ENCODE measurements at places on chromosomes 4 and X.
A peak's percentile ranks its signal among the peaks of the same experiment; 100 is the strongest.

DNA sequence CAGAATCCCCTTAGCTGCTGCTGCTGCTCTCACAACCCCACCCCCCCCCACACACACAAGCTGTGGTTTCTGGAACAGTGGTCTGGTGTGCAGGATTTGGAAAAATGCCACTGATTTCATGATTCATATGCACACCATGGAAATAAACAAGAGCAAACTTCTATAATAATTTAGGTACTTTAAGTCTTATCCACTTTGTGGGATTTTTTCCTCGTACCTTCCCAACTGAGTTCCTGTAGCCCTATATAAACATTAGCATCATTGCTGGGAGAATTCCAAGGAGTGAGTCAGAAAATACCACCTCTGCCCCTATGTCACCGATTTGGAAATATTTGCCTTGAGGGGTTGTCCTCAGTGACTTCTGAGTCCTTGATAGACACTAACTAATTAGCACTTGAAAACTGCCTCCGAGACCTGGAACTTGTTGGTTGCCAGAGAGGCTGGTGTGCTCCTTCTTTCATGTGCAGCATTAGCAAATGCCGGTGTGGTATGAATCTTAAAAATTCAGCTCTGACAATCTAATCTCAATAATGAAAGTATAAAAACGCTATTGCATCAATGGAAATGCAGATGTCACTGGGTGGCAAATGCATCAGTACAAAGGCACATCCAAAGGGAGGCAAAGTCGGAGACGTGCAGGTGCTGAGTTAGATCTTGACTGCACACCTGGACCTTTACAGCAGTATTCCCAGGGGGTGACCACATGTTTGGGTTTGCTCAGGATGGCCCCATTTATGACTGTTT, 61.8 kb downstream of the CPE start:
- DNase-seq = no peak

DNA sequence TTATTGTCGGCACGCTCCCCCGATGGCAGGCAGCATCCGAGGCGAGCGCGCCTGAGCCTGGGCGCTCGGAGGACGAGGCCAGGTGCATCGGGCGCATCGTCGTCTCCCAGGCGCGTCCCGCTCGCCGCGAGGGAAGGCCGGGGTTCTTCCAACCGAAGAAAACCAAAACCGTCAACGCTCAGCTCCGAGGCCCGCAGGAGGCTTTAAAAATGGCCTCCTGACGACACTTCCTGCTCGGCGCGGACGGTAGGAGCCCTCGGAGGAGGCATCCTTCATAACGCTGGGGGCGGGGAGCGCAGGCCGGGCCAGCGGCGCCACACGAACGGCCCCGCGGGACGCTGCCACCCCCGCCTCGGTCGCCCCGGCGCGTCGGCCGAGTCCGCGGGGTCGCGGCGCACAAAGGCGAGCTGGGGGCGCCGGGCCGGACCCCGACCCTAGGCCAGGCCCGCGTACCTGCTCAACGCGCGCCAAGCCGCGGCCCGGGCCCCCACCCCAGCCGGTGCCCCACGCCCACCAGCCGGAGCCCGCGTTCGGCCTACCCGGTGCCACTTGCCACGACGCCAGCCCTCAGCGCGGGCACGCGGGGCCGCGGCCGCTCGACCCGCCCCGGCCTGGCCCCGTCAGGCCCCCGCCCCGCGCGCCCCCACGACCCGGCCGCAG, 501 bp downstream of the ZNF518B start:
- peak; percentile 77 for DNase-seq

DNA sequence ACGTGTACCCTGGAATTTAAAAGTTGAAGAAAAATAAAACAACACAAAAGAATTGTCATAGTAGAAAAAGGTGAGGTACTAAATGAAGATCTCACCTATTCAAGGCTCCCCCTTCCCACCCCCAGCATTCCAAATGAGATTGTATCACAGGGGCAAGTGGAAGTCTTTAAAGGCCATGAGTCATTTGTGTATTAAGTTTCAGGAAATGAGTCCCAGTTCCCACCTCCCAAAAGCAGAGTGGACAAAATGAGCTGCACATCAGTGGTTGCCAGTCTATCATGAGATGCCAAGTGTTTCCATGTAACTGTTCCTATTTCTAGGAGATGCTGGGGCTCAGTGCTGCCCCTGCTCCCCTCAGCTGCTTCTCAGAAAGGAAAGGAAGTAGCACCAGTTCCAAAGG, 20.1 kb downstream of the ARHGEF9 start:
- DNase-seq = no peak

DNA sequence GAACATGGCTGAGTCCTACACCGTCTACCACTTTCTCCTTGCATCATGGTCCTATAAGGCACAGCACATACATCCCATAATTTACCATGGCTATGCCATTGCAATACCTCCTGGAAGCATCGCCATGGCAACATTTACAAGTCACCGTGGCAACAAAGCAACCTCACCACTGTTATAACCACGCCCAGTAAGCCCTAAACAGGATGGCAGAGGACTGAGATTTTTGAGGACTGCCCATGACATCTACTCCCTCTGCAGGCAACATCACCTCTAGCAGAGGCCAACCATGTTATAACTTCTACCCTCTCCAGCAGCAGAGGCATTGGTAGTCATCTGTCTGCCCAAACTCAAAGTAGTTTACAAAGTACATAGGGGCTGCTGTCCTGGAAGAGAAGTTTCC, 29.7 kb downstream of the BCOR start:
- no peak for DNase-seq

DNA sequence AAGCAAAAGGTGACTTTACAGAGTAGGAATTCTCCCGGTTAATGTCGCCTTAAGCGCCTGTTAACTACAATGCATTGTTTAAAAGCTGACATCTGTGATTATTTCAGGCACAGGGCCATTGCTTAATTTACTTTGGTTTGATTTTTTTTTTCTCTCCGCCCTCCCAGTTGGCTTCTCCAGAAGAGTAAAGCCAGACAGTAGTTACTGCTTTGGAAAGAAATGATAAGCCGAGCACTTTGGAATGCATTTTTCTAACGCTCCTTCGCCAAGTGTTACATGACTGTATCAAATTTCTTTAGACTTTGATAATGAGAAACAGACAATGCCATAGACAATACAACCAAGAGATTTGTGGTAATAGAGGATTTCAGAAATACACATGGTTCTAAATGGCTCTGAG, 383.0 kb upstream of the TENM3 start:
- DNase-seq = no peak

DNA sequence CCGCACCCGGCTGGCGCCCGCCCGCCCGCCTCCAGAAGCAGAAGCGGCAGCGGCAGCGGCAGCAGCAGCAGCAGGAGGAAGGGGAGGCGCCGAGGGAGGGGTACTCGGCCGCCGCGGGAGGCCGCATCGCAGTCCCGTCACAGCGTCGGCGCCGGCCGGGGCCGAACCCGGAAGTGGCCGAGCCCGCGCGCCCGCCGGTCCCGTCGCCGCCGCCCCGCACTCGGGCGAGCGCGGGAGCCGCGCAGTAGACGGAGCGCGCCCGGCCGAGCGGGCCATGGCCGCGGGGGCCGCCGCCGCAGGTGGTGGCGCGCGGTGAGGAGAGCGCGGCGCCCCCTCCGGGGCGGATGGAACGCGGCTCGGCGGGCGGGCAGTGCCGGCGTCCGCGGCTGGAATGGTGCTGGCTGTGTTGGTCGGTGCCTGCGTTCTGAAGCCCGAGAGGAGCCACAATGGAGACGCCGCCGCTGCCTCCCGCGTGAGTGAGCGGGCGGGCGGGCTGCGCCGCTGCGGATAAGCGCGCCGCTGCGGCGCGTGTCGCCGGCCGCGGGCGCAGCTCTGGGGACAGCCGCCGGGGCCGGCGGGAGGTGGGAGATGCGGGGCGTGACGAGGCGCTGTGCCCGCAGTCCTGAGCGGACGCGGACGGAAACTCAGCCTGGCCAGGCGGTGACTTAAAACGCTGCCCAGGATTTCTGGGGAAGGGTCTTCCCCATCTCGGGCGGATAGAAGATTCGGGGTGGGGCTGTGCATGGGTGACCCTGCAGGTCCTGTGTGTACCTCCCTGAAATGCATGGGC, at the start of gene KLHL2:
Gene KLHL2, plus strand, starts transcription at position 131 of the 790 bp plus-strand sequence. Its CDS starts 316 bp downstream, at position 447.
- DNase-seq = peak; percentile 81

DNA sequence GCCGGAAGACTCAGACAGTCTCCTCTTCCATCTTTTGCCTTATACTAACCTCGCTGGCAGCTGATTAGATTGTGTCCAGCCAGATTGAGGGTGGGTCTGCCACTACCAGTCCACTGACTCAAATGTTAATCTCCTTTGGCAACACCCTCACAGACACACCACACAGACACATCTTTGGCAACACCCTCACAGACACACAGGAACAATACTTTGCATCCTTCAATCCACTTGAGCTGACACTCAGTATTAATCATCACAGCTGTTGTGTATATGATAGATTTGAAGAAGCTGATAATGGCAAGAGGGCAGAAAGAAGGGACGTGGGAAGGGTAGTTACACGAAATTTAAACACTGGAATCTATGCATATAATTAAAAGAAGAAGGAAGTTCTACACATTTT, 139.5 kb downstream of the ANKRD50 start:
- no peak for DNase-seq

DNA sequence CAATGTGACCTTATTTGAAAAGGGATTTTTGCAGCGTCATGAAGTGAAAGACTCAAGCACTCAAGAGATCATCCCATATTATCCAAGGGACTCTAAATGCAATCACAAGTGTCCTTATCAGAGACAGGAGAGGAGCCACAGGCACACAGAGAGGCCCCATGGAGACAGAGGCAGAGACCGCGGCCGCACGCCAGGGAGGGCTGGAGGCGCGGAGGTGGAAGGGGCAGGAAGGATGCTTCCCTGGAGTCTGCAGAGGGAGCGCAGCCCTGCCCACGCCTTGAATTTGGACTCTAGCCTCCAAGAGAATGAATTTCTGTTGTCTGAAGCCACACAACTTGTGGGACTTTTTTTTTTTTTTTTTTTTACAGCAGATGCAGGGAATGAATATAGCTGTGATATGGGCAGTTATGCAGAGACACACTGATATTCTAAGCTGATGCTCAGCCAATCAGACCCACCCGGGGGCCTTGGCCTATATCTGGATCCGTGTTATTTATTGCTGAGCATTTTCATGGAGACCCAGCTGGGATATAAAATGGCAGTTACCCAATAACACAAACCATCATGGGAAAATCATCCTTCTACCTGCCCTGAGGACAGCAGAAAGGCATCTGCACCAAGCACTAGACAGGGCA, 244.8 kb upstream of the PSAPL1 start:
- no peak for DNase-seq
